ENCODE measurements at places on chromosomes 4 and X.

DNA sequence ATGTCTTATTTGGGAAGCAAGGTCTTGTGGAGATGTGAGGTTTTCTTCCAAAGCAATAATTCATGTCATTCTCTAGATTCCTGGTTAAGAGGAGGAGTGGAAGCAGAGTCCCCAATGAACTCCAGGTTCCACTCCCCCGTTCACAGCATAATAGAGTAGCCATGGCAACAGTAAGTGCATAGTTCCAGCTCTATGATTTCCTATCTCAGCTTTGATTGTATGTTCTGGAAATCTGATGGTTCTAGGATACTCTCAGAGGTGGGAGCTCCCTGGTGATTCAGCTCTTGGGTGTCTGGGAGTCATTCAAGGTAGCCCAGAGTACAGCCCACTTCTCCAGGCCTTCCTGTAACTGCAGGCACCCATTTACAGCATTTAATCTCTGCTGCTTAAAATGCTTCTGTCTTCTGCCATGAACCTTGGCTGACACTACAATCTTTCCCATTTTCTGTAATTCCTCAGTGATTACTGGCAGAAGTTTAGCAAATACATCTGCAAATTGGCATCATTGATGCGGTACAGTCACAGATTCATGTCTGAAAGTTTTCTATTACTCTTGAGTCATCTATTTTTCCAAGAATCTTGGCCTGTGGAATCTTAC, 242.0 kb downstream of the MAPK10 start:
- DNase-seq, result no peak

GRCh38 chr4:16727218-16727617, 171.2 kb downstream of the LDB2 start:
- no peak for DNase-seq

GRCh38 chr4:13765539-13765938, 138.0 kb upstream of the BOD1L1 start:
- no peak for DNase-seq

DNA sequence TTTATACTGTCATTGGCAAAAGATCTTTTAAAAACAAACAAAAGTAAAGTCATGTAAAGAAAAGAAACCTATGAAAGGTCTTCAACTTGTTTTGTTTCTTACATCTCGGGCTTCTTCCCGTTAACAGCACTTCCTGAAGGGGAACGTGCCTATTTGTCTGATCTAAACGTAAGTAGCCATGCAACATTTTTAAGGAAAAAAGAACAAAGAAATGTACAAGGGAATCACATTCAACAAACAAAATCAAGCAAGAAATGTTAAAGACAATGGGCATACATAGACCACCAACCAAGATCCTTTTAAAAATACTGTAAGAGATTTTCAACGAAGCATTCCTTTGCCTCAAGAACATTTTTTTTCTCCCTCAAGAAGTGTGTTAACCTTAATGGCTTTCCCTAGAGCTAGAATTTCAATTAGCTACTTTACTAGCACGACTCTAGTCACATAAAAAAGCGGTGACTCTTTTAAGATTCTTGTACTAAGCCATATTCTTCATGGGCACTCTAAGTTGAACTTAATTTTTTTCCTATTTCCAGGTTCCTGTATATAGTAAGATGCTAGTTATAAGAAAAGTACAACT, 112.0 kb upstream of the TTC29 start:
- DNase-seq, result peak; percentile 40

DNA sequence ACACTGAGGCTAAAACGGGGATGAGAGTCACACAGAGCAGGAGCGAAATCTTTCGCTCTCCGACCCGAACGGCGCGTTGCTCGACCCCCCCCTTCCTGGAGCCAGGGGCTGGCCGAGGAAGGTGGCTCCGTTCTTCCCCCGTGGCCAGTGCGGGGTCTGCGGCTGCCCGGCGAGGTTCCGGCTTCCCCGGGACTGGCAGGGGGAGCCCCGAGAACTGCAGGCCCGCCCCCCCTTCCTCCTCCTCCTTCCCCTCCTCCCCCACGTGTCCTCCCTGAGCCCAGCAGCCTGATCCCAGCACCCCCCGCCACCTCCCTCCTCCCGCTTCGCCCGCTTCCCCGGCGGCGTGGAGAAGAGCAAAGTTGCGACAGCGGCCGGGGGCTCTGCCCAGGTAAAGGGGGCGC, 2.4 kb upstream of the BCORL1 start:
- DNase-seq, result no peak

- DNase-seq, result no peak
These were observed 316.3 kb downstream of the CAMK2D start for GRCh38 chr4:113445286-113445685.

DNA sequence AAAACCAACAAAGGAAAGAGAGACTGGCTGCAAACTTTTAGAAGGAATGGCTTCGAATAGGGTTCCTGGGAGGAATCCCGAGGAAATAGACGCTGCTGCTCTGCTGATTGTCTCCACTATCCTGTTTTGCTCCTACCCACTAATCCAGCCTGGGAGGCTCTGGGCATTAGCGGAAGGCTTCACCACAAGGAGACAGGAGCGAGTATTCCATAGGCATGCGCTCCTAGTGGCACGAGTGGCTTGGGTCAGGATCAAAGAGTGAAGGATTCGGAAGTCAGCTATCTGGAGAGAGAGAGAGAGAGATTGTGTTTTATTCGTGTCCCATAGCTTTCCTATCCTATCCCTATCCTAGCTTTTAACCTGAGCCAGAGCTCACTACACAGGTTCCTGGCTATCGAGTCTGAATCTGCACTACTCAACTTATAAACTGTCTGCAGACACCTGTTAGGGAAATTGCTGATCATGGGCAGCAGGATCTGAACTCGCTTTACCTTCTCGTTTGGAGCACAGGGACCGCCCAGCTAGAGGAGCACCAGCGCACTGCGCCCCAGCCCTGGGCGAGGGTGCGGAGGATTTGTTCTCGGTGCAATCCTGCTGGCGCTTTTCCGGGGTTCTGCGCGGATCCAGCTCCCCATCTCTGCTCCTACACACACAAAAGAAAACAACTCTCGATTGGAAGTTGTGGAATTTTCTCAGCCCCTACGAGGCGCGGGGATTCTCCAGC, 740 bp upstream of the NPY2R start:
- no peak for DNase-seq

DNA sequence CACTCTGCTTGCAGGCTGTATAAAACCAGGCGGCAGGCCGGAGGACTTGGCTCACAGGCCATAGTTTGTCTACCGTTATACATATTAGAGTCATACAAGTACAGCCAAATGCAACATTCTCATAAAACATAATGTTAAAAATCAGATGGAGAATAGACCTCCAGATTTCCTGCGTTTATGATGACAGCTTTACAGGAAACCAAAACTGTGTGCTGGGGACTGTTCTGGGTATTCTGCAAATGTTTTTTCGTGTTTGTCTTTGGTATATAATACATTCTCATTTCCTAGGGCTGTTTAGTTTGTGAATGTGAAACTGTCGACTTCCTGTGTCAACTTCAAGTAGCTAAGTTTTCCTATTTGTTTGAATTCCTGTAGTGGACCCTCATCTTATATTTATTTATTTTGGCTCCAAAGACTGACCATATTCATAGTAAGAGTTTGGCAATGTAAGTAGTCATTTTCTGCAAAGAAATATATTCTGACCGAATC, 79.5 kb upstream of the FAM9C start:
- DNase-seq, result no peak

All from smooth muscle cell of the brain vasculature (primary cell).